CD4-positive, alpha-beta T cell treated with Interleukin-6 at 100 ng/mL for 8 hours (primary cell): ENCODE measurements at places on chromosomes 12 and 14.
A peak's percentile ranks its signal among the peaks of the same experiment; 100 is the strongest.

DNA sequence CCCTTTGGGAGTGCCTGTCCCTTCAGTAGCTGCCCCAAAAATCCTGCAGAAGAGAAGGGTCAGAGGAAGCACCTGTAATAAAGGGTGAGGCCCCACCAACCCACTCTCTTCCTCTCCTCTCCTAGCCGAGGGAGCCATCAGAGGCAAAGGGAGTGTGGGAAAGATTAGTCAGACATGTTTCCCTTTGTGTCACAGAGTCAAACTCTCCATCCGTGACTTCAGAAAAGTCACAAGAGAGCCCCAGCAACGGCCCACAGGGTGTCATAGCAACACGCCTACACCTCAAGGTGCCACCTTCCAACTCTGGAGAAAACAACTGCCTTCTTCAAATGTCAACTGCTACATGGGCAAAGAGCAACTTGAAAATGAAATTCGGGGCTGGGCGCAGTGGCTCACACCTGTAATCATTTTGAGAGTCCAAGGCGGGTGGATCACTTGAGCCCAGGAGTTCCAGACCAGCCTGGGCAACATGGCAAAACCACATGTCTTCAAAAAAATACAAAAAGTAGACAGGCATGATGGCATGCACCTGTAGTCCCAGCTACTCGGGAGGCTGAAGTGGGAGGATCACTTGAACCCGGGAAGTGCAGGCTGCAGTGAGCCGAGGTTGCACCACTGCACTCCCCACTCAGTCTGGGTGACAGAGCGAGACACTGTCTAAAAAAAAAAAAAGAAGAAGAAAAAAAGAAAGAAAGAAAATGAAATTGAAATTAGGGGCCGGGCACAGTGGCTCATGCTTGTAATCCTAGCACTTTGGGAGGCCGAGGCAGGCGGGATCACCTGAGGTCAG is 17.7 kb upstream of the CD27 start:
- peak; percentile 87 for DNase-seq

GRCh38 chr12:32504591-32504990 is 105.2 kb downstream of the FGD4 start:
- DNase-seq: no peak

DNA sequence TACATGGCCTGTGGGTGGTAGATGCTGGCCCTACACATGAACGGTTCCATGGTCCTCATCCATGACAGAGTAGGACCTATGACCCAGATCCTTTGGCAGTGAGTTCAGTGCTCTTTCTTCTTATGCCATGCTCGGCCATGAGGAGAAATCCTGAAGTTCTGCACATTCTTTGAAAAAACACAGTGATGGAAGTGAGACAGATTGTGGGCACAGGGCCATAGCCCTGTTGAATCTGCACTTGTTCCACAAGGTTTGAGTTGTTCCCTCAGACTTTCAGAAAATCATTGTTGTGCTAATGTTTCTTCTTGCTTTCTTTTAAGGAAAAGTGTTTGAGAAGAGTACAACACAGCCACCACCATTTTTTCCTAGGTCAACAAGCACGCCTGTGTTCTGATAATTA is 180.0 kb downstream of the C12orf75 start:
- DNase-seq: no peak

GRCh38 chr14:63952933-63953437 is 100.2 kb downstream of the SYNE2 start:
- DNase-seq: no peak

DNA sequence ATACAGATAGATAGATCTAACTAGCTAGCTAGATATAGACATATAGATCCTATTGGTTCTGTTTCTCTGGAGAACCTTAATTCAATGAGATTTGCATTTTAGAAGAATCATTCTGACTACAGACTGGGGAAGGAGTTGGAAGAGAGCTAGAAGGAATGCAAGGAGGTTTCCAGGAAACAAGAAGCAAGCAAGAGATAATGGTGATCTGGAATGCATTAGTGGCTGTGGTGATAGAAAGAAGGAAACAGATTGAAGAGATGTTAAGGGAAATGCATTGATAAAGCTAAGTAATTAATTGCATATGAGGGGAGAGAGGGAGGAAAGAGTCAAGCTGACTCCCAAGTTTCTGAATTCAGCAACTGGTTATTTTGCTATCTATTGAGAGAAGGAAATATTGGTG is 42.7 kb downstream of the DBX2 start:
- no peak for DNase-seq

- DNase-seq: no peak
Observed at GRCh38 chr14:90651976-90652560, 164.2 kb downstream of the TTC7B start.

DNA sequence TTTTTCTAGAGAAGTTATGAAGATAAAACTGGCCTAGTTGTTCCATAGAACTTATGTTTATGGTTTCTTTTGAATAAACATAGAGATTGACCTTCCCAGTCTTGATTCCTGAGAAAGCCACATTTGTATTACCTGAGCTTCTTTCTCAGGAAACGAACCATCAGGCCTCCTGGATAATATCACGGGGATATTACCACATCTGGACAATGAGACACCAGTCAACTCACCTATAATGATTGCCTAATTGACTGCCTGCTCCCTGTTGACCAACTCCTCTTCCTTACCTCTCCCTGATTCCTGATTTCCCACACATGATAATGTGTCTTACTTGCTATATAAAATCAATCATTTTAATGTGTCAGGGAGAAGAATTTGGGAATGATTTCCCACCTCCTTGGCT is 822.7 kb downstream of the LRFN5 start:
- DNase-seq: no peak

GRCh38 chr14:23302290-23303225 is at the start of gene PPP1R3E:
Gene PPP1R3E, minus strand, starts transcription at chr14:23302859. Its CDS starts 283 bp downstream, at chr14:23302576.
- DNase-seq: peak; percentile 90

DNA sequence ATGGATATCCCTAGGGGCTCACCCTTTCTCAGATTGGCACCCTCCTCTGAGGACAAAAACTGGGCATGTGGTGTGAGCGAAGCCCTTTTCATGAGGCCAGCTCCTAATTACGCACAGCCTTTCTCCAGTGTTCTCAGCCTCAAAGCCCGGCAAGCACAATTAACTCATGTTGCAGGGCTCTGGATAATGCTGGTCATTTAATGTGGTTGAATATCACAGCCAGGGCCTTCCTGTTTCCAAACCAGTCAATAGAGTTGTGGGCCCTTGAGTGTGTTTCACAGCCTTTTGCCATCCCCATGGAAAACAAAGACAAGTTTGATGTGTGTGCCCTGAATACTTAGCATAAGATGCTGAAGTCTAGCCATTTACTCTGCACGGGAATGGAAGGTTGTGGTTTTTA is 114.2 kb upstream of the ARHGAP5 start:
- no peak for DNase-seq

GRCh38 chr12:123912415-123913380 is 59.9 kb downstream of the CCDC92 start:
- DNase-seq: no peak

DNA sequence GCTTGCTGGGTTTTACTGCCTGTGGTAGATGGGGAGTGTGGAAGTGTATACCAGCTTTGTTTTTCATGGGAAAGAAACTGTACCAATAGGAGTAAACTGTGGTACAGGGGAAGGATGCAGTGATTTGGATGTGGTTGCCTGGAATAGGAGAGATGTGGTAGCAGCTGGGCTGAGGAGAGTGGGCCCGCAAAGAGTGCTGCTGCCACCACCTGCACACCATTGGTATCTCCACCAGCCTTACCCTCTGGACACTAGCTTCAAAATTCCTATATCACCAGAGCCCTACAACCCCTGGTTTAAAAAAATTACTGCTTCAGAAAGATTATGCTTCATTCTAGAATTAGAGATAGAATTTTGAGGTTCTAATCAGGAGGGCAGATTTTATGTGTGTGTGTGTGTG is 53.6 kb downstream of the AKAP6 start:
- no peak for DNase-seq

DNA sequence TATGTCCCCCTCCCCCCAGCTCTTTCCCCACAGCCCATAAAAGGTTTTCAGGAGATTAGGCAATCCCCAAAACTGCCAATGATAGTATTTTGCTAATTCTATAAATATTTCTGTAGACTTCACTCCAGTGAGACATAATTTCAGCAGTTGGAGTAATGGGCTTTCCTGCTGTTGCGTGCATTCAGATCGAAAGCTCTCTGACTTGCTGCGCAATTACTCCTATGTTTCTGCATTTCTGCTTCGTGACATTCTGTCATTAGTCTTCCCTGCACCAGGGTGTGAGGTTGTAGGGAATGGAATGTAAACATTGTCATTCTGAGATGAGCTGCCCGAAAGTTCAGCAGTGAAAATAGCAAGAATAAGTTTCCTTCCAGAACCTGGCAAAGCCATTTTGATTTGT is 58.2 kb downstream of the SAMD4A start:
- DNase-seq: no peak

DNA sequence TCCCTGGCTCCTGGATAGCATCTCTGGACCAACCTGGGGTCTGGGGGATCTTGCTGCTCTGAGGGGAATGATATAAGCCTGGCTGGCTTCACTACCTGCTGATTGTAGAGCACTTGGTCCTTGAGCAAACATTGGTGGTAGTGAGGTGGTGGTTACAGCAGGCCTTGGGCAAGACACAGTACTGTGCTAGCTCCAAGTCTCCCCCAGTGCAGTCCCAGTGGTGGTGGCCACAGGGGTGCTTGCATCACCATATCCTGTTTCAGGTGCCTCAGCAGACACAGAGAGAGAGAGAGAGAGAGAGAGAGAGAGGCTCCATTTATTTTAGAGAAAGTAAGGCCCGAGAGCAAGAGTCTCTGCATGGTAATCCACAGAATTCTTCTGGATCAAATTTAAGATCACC is 186.3 kb downstream of the MYRFL start:
- no peak for DNase-seq

DNA sequence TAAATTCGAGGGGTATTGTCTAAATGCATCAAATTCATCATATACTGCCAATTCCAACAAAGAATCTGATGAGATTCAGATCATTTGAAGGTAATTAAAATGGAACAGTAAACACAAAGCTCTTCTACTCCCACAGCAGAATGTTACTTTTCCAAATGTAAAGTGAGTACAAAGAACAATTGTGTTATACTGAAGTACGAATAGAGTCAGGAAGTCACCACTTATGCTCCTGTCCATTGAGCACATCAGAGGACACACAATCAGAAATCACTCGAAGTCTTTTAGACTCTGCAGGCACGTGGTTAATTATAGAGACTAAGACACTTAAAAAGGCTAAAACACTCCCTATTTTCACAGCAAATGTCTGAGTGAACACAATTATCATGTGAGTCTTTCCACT is 388.5 kb upstream of the MIS18BP1 start:
- DNase-seq: no peak

- no peak for DNase-seq
Observed at GRCh38 chr14:50856660-50857059, 15.2 kb upstream of the ABHD12B start.

GRCh38 chr12:124233846-124234640 is 60.9 kb upstream of the RFLNA start:
- DNase-seq: no peak

- DNase-seq: no peak
Observed at GRCh38 chr12:59695379-59695778, 99.5 kb downstream of the SLC16A7 start.

GRCh38 chr12:127556231-127556886 is 710.6 kb upstream of the TMEM132C start:
- DNase-seq: no peak
